ENCODE measurements at places on chromosomes 11 and 22. TPM values are rescaled to one million over a fixed set of nuclear protein-coding genes. Genes with fewer than 3 reads are reported as not detected.

The RIMBP3B gene
- total RNA-seq = not detected

The RNF26 gene
- total RNA-seq = 13.4 TPM

The NKAPD1 gene
- 13.2 TPM for total RNA-seq

The PICALM gene
- total RNA-seq = 52.2 TPM

The C11orf87 gene
- total RNA-seq = not detected

The RFPL1 gene
- total RNA-seq = not detected

The SFI1 gene
- 52.4 TPM for total RNA-seq

The TBX10 gene
- total RNA-seq = not detected

The PDGFB gene
- total RNA-seq = 37.3 TPM

The FXYD6 gene
- total RNA-seq = not detected

The NAALAD2 gene
- total RNA-seq = not detected

The CLDN5 gene
- not detected for total RNA-seq

The SELENOO gene
- 61.6 TPM for total RNA-seq

The ZNF215 gene
- 1.5 TPM for total RNA-seq

The PARVA gene
- total RNA-seq = 14.8 TPM

DNA sequence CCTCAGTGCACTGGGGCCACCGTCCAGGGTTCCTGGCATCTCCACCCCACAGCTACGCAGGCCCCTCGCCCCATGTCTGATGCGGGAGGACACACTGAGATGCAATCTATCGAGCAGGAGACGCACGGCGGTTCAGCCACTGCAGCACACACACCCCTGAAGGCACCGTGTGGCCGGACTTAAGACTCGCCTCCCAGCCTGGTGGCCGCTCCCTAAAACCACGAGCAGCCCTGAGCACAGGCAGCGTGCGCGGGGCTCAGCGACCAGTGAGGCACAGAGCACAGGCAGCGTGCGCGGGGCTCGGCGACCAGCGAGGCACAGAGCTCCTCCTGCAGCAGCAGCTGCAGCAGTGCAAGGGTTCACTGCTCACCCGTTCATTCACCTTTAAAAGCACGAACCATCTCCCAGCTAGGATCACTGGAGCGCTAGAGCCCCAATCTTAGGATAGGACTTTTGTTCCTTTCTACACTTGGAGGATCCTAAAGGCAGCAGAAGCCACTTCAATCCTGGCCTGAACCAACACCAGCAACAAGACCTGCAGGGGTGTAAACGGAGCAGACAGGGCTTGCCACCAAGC, 31.4 kb downstream of the TOLLIP start:
- DNase-seq = no peak

GRCh38 chr11:95499516-95500135, 268.6 kb upstream of the SESN3 start:
- DNase-seq = no peak

DNA sequence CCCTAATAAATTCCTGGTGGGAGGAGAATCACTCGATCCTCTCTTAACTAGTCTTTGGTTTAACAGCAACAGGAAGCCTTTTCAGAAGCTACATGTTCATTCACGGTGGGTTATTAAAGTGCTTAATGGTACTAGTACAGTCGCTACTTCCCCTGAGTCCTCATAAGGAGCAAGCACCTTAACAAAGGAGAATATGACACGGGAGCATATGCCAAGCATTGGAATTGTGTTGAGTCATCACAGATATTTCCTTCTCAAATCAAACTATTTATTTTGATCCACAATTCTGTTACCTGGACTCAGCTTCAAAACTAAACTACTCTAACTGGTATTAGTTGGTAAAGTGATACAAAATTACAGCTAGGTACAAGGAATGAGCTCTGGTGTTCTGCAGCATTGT, 177.5 kb upstream of the CTSC start:
- no peak for DNase-seq

DNA sequence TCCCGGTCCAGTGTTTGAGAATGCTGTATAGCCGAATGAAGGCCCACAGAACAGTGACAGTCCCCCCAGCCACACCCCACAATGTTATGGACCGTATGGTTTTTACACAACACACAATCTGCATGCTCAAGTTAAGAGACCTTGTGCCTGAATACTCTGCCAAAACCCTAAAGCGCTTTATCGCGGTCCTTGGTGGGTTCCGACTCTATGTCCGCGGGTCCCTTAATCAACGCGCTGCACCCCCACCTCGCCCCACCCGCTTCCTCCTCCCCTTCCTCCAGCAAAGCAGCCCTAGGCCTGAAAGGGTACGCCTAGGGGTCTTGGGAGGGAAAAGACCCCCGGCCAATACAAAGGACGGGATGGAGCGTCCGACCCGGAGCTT, 442 bp downstream of the COPB1 start:
- DNase-seq = peak; percentile 25

- DNase-seq = no peak
Observed at GRCh38 chr22:38041760-38042487, 15.3 kb upstream of the PICK1 start.

DNA sequence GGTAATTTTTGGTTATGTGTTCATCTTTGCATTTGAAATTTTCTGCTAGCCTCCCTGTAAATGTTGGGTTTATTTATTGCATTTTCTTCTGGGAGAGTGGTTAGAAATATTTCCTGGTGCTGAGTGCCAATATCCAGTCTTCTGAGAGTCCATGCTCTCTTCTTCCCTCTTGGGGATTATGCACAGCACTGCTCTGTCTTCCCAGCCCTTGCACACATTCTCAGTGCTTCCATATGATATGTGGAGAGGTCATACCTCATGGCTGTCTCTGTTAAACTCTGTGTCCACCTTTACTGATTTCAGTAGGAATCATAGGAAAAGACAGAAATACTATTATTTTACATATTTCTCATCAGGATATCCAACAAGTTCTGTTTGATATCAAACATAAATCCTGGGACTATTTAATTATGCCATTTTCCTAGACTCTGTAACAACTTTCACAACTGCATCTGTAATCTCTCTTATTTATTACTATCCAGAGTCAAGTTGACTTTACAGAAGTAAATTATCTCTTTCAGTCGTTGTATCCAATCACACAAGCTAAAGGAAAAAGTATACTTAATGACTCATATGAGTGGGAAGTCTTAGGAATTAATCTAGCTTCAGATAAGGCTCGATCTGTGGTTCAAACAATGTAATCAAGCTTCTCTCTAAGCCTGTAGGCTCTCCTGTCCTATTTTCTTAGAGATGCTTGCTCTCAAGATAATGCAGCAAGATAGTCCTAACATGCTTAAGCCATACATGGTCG, 2.7 kb upstream of the NXPE1 start:
- DNase-seq = no peak

GRCh38 chr11:128711890-128712289, 18.0 kb downstream of the FLI1 start:
- no peak for DNase-seq

DNA sequence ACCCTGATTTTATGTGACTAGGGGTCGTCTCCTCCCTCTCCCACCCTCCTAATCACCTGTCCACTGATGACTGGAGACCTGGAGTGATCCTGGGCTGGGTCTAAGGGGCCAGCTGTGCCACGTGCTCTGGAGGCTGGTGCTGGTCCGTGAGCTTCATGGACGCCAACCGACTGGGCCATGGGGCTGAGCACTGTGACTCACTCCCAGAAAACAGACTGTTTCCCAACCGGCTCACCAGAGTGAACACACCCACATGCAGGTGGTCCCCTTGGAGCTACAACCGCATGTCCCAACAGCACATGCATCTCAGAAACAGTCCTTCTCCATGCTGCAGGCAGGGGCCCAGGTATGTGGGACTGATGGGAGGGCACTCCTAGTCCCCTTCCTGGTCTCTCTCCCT, 14.0 kb upstream of the LMO1 start:
- DNase-seq = no peak

- no peak for DNase-seq
Observed at GRCh38 chr11:61749591-61750217, 2.7 kb upstream of the MYRF start.

DNA sequence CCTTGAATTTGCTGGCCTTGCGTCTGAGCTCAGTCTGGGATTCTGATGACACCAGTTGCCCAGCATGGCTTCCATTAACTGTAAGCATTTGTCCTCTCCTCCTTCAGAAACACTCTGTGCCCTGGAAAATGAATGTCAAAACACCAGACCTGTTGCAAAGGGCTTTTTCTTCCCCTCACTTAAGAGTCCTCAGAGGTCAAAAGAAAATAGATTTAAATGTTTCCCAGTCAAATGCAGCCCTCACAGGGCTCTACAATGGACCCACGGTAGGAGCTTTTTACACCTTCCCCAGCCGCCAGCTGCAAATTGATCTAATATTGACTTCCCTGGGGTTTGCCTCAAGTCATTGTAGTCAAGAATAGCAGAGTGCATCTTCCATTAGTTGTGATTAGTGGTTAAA, 332.2 kb downstream of the INSC start:
- DNase-seq = no peak

DNA sequence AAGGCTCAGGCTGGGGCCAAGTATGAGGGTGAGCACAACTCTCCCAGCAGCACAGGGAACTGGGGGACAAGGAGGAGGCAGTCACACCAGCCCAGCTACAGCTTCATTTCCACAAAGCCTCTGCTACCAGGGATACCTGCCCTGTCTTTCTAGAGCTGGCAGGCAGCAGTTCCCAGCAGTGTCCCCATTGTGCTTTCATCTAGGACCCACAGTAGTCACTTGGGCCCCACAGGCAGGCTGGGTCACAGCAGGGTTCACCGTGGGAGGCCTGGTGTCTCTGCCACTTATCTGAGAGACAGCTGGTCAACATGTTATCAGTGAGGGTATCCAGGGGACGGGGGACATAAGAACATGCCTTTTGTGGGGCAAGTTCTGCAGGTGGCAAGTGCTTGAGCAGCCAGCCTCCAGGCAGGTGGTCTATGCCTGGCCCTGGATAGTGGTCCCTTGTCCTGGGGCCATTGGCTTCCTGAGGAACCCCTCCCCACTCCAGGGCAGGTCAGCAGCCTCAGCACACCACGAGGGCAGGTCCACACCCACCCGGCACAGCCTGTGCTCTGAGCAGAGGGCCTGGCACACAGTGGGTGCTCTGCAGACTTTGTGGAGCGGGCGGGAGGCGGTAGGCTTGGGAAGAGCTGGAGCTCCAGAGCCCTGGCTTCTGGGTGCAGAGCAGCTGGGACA, 29.9 kb downstream of the GNAZ start:
- DNase-seq = no peak

DNA sequence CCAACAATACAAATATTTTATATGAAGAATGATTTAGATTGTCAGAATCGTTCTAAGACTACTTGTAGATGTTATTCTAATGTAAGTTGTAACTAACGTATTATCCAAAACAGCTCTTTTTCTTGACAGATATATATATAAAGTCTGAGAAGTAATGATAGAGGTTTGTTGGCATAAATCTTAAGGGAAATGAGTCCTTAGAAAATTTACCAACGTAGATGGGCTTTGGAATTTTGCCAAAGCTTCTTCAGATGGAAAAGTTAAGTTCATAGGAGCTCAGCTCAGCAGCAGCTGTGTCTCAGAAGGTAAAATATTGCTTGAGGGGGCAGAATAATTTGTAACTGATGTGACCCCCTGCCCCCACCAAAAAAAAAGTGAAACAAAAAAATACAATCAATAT, 66.7 kb downstream of the BID start:
- peak; percentile 39 for DNase-seq

DNA sequence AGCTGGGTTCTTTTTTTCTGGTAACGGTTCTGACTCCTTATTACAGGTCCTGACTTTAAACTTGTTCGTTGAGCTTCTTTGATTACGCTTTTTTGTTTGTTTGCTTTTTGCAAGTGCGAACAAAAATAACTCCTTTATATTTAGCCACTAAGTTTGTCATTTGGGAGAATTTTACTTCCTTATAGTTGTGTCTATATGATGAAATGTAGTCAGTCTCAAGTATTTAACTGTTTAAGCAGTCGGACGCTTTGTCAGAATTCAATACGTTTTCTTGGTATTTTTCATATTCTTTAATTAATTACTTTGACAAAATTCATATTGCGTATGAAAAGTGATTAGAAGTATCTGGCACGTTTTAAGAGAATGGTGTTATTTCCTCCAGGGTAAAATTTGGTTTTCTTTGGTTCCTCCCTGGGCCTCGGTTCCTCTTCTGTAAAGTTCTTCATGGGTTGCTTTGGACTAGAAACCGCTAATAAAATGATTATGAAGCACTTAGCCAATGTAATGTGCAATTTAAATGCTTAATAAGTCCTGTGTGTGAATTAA, 1.3 kb downstream of the CBL start:
- no peak for DNase-seq

DNA sequence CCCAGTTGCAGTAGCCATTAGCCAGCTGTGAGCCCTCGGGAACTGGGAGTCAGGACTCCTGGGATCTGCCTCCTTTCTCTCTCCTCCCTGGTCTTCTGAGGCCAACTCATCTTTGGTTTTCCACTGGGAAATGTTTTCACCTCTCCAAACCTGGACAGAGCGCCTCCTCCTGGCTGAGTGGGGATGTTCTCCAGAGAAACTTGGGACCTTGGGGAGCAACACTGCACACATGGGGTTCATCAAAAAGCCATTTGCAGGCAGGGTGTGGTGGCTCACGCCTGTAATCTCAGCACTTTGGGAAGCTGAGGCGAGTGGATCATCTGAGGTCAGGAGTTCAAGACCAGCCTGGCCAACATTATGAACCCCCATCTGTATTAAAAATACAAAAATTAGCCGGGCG, 145.4 kb downstream of the NECTIN1 start:
- DNase-seq = no peak

DNA sequence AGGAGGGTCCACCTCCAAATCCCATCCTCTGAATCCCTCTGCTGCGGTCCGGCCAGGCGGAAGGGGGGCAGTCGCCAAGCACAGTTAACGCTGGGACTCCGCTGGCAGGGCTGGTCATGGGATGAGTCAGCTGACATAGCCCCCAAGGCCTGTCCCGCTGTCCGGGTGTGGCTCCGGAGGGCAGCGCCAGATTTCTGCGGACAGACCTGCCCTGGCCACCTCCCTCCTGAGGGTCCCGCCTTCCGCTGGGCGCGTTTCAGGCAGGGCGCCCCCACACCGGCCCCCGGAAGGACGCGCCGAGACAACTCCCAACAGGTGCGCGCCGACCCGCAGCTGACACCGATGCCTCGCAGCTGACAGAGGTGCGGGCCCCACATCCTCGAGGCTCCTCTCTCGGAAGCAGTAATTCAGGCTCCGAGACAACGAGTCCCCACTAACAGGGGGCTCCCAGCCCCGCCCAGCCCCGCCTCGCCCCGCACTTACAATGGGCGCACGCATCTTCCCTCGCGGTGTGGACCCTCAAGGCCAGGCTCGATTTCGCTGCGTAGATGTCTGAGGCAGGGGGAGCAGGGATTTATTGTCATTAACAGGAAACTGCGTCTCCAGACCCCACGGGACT, 607 bp downstream of the PLAAT3 start:
- DNase-seq = peak; percentile 84

DNA sequence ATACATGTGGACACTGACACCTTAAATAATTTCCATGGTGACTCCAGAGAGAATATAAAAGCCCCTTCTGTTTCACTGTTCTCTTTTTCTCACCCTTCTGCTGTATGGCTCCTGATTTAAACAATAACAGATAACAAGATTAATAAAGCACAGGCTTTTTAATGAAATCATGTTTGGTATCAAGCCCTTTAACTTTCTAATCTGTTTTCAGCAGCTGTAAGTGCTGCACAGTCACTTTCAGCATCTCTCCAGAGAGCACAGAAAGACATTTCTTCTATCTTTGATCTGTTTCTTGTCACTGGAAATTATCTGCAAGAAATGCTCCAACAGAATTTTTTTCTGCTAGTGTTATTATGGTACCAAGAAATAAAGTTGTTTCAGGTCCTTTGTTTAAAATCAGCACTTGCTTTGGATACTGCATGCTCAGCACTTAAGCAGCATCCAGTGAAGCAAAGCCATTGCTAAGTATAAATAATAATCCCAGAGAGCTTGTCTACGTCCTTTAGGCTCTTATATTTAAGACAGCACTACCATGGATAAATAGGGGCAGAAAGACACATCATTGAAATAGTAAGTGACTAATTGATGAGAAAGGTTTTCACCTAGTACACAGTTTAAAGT, 134.2 kb upstream of the CARD18 start:
- DNase-seq = no peak

GRCh38 chr11:112298535-112298934, 37.9 kb upstream of the PLET1 start:
- no peak for DNase-seq

All from Caki2 (cell line).